Uterus (tissue), 4 donors: ENCODE measurements at places on chromosomes 4 and X. TPM values are rescaled to one million over a fixed set of nuclear protein-coding genes. Genes with fewer than 3 reads are reported as not detected.

DNA sequence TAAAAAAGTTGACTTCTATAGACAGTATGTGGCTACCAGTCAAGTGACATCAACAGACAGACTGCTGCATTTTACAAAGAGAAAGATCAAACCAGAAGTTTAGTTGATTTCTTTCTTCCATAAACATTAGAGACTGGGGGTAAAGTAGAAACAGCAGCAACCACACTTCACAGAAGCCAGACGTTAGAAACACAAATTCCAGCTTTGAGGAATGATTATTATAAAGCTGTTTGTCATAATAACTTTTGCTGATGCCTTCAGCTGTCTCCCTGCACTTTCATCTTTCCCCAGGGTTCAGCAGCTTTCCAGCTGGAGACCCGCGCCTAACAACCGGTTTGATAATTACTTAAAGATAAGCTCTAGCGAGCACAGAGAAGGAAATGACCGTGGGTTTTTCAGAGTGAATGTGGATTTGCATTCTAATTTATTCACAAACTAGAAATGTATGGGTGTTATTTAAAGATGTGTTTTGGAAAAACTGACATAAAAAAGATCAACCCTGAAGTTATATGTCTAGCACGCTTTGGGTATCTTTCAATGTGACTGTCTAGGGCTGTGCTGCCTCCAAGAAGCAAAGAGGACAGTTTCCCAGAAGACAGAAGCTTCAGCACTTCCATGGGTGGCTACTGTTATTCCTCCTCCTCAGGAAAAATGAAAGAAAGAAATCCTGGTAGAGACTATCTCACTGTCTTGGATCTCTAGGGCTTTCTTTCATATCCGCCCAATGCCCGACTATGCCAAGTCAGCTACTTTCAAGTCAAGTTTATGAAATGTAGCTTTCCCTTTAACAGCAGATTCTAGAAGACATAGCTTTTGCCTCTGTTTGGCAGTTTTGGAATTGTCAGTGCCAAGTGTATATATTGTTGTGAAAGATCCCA, 15.0 kb upstream of the ENAM start:
- DNase-seq, result no peak

- no peak for DNase-seq
Observed at GRCh38 chrX:130094696-130095095, 15.6 kb downstream of the ELF4 start.

- no peak for DNase-seq
Observed at GRCh38 chrX:120662662-120663061, 32.8 kb upstream of the C1GALT1C1 start.

DNA sequence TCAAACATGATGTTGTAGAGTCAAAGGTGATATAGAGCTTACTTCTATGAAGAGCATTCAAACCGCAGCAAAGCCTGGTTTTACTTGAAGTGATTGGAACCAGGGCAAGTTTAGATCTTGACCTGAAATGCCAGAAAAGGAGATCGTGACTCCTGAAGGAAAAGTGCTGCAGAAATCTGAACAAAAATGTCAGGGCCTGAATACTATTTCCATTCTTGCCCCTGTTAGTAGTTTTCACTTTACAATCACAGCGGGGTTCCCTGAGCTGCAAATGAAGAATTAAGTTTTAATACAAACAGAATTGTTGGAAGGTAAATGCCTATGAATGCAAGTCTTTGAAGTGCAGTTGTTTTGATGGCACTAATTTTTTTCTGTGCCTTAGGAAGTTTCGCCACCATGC, 4.1 kb downstream of the SLIT2 start:
- DNase-seq, result no peak

DNA sequence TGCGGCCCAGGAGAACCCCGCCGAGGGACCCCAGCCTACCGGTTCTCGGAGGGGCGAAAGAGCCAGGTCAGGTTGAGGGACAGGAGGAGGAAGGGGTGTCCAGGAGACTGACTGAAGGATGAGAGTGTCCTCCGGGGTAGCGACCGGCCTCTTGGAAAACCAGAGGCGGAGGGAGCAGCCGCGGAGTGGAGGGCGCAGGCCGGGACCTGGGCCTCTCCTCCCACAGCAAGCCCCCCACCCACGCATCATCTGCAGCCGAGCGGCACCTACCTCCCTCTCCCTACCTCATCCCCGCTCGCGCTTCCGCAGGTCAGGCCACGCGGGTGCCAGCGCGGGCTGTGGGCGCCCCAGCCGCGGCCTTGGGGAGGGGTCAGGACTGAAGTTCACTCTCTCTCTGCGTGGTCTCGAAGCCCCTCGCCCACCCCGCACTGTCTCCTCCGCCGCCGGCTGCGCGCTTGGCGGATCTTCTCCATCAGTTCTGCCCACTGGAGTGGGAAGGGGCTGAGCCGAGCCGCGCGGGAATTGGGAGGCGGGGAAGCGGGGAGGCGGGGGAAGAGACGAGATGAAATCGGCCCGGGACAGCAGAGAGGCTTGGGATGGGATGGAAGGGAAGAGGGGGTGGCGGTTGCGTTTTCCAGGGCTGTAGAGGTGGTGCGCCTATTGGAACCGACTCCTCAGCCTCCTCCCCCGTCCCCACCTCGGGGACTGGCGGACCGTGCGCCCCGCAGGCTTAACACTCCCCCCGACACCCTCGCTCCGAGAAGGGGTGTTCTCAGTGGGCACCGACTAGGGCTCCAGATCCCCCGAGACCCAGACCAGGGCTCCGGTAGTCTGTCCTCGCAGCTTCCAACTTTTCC, 1.8 kb downstream of the NLGN4X start:
- no peak for DNase-seq

DNA sequence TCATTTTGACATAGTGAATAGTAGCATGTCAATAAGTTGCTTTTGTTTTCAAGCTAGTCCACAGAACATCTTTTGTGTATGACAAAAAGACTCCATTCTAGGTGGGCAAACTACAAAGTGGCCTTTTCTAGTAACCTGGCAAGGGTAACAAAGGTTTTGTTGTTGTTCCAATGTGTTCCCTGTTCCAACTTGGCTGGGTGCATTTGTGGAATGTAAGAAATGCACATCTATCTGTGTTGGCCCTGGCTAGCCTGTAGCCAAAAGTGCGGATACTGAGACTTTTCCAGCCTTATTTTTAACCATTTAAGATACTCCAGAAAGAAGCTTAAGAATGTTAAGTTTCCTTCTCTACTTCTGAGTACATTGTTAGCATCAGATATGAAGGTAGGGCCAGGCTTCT, 118.7 kb upstream of the CHRDL1 start:
- no peak for DNase-seq

- DNase-seq, result no peak
Observed at GRCh38 chr4:19924761-19925160, 326.9 kb upstream of the SLIT2 start.

GRCh38 chr4:7782783-7783182, 156.9 kb downstream of the AFAP1 start:
- no peak for DNase-seq

- DNase-seq, result no peak
Observed at GRCh38 chr4:27759611-27760575, 899.3 kb downstream of the STIM2 start.

- DNase-seq, result no peak
Observed at GRCh38 chrX:37347420-37347819, 1.7 kb upstream of the PRRG1 start.

DNA sequence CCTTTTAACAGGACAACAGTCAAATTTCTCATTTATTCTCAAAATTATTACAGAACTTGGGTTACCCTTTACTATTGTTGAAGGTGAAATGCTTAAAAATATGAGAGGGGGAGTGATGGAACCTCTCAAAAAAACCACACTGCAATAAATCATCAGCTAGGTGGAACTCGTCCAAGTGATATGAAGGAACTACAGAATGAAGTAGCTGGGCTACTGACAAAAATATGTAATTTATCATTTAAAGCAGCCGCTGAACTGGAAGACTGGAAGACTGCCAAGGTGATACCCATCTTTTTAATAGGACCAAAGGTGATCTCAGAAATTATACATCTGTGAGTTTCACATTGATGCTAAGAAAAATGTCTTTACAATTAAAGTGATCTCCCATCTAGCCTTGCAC, 597.7 kb upstream of the TENM3 start:
- no peak for DNase-seq

- no peak for DNase-seq
Observed at GRCh38 chr4:82721819-82722423, 76.7 kb downstream of the SCD5 start.

DNA sequence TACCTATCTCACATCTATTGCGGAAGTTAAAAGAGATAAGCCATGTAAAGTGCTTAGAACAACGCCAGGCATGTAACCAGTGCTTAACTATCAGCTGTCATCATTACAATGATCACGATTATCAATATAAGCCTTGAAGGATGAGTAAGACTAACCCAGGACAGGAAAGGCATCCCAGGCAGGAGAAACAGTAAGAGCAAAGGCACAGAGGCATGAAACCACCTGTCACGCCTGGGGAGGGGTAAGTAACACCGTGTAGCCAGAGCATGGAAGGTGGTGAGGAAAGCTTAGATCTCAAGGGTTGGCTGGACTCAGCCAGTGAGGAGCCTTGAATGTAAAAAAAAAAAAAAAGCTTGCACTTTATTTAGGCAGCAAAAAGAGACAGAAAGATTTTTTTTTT, 71.7 kb upstream of the NOCT start:
- DNase-seq, result no peak

- no peak for DNase-seq
Observed at GRCh38 chr4:102780476-102781144, 19.8 kb upstream of the MANBA start.

- DNase-seq, result no peak
Observed at GRCh38 chrX:30898886-30899285, 9.8 kb upstream of the TAB3 start.

DNA sequence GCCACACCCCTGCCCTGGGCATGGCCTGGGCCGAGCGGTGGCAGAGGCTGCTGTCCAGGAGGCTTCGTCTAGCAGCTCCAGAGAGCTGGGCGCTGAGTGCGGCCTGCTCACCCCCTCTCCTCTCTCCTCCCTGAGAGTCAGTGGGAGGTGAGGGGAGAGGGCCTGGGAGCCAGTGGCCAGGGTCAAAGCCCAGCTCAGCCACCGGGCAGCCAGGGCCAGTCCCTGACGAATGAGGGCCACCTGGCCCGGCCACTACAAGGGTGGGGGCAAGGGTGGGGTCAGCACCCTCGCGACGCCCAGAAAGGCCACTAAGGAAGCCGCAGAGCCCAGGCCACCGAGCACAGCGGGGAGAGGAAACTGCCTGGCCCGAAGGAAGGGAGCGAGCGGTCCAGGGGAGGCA, 131.7 kb downstream of the FAM53A start:
- DNase-seq, result no peak

- DNase-seq, result no peak
Observed at GRCh38 chr4:153655928-153656327, 28.2 kb upstream of the TLR2 start.

- DNase-seq, result no peak
Observed at GRCh38 chr4:11535333-11535732, 106.6 kb upstream of the HS3ST1 start.

DNA sequence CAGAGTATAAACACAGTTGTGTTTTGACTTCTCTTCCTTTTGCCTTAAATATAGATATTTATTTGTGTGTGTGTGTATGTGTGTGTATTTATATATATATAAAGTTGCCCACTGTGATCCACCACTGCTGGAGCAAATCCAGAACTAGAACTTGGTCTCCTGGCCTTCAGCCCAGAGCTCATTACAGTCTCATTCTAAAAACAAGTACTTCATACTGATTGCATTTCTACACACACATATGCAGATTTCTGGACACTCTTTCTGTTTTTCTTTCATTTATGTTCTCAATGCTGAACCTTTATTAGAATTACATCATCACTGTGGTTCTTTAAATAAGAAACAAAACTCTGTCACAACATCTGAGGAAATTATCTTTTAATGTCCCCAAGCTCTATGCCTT, 381 bp downstream of the TXK start:
- no peak for DNase-seq

GRCh38 chrX:121150217-121150616, 102.8 kb downstream of the GLUD2 start:
- DNase-seq, result no peak

DNA sequence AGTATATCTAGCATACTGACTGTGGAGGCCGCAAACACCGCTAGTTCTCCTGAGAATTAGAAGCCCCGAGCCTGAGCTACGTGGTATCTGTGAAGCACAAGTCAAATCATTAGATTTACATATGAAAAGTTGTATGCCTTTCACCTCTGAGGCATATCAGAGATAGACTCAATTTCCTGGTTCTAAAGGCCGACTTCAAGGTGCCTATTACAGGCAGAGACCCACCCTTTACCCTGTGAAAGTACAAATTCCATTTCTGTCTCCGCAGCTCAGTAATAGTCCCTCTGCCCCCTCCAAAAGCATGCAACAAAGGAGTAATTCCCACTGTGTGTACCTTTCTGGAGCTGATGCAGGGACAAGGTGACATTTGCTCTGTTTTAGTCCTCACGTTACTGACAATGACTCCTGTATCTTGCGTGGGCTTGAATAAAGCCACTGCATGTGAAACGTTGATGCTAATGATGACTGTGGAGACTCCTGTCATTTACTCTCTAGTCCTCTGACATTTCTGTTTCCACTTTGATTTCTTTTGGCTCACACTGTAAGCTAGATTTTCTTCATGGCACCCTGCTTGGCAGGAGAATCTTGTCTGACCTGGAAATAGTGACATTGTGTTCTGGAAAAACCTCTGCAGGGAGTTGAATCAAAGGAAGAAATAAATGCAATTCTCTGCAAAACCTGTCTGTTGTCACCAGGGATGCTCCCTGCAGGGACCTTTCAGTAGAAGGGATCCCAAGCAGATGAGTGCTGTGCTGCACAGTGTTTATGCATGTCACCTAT, 273.2 kb upstream of the EMCN start:
- no peak for DNase-seq

GRCh38 chr4:89617317-89617716, 219.6 kb downstream of the SNCA start:
- DNase-seq, result no peak

DNA sequence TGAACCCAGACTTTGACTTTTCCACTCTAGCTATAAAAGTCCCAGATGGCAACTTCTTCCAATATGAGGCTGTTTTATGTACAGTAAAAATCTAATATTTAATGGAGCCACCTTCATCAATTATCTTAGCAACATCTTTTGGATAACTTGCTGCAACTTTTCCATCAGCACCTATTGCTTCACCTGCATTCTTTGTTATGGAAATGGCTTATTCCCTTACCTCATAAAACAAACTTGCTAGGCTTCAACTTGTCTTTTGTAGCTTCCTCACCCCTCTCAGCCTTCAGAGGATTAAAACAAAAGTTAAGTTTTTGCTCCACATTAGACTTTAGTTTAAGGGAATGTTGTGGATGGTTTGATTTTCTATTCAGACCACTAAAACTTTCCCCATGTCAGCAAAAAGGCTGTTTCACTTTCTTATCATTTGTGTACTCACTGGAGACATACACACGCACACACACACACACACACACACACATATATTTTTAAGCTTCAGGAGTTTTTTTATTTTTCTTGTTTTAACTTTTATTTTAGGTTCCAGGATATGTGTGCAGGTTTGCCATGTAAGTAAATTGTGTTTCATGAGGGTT, 1296.1 kb upstream of the PABPC4L start:
- no peak for DNase-seq

GRCh38 chrX:120462370-120462769, 6.7 kb downstream of the LAMP2 start:
- DNase-seq, result no peak

GAGE1 gene
- not detected for total RNA-seq

UNC5C gene
- total RNA-seq, result 3.3 TPM

SGMS2 gene
- total RNA-seq, result 90.3 TPM

COL4A5 gene
- total RNA-seq, result 338 TPM

EVC gene
- 37.9 TPM for total RNA-seq

VCX gene
- total RNA-seq, result not detected

GIMD1 gene
- not detected for total RNA-seq

SCRG1 gene
- total RNA-seq, result 4.1 TPM

SPATA4 gene
- not detected for total RNA-seq

SPACA5 gene
- not detected for total RNA-seq

MSX1 gene
- 24.8 TPM for total RNA-seq

CHIC2 gene
- 26.0 TPM for total RNA-seq

HSFX2 gene
- not detected for total RNA-seq

FAM133A gene
- total RNA-seq, result not detected
